Amniotic epithelial cell (primary cell): ENCODE measurements at places on chromosomes 2 and 18.
A peak's percentile ranks its signal among the peaks of the same experiment; 100 is the strongest.

DNA sequence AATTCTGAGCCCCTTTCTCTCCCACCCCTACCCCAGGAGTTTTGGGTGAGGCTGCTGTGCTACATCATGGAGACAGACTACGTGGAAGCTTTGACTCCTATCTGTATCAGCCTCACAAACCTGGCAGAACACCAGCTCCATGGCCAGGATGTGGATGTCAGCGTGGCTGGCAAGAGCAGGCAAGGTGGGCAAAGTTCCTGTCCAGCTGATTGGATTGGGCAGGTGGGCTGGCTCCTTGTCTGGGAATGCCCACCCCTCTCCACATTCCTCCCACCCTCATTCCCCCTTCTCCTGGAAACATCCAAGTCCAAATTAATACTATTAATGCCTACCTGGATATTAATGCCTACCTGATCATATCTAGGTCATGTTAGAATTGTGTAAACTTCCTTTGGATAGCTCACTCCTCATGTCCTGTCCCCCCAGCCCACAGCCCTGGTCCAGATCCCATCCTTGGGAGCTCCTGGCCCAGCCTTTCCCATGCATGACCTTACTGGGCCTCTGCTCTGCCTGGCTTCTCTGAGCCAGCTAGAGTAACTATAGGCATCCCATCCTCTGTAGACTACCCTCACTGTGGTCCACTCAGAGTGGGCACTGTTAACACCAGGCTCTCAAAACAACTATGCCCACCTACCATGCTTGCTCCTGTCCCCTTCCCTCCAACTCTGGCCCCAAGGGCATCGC, 24.1 kb downstream of the MROH2A start:
- no peak for DNase-seq

- DNase-seq, result no peak
Observed at GRCh38 chr2:228067309-228067708, 114.2 kb downstream of the SPHKAP start.

GRCh38 chr18:39841482-39842365, 2113.3 kb upstream of the PIK3C3 start:
- DNase-seq, result peak; percentile 75

- no peak for DNase-seq
Observed at GRCh38 chr18:47470941-47471340, 219.5 kb upstream of the SKOR2 start.

DNA sequence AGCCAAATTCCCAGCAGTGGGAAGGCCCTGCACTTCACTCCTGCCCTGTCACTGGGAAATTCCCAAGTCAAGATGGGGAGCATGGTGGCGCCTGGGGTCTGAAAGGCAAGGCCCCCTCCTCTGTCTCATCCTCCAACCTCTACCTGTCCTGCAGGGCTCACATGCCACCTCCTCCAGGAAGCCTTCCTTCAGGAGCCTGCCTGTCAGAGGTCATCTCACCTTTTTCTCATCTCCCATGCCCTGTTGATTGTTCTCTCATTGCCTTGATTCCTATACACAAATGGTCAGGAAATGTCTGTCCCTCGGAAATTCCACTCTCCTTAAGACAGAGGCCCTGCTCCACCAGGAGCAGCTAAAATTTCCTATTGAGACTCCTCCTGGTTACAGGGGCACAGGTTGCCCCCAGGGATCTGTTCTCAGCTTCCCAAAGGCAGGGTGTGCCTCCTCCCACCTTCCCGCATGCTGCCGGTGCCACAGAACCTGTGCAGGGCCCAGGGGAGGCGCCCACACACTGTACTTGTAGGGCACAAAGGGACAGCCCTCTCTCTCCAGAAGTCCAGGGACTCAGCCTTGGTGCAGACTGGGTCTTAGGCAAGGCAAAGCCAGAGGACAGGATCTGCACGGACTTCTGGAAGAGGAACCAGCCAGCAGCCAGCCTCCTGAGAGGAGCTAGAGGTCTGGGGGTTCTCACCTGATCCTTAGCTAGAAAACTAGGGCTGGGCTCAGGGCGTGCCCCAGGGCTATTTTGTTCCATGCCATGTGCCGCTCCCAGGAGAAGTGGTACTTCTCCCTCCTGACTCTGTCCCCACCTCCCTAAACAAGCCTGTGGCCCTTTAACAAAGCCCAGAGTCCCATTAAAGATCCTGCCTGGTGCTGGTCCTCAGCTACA, 12.9 kb downstream of the HES6 start:
- no peak for DNase-seq

GRCh38 chr18:3180325-3180724, 39.4 kb downstream of the MYOM1 start:
- no peak for DNase-seq
